ENCODE measurements at places on chromosomes 6 and 20.

GRCh38 chr6:7879579-7879978 is 31.0 kb downstream of the TXNDC5 start:
- H3K4me1 ChIP-seq: no peaks in the 10 kb centered on the region
- H3K36me3 ChIP-seq: peaks cover 25% of the 10 kb centered on the region
- no peak for DNase-seq
- no peak overlapping the region for H3K27ac ChIP-seq
- H3K4me3 ChIP-seq: no peak overlapping the region

DNA sequence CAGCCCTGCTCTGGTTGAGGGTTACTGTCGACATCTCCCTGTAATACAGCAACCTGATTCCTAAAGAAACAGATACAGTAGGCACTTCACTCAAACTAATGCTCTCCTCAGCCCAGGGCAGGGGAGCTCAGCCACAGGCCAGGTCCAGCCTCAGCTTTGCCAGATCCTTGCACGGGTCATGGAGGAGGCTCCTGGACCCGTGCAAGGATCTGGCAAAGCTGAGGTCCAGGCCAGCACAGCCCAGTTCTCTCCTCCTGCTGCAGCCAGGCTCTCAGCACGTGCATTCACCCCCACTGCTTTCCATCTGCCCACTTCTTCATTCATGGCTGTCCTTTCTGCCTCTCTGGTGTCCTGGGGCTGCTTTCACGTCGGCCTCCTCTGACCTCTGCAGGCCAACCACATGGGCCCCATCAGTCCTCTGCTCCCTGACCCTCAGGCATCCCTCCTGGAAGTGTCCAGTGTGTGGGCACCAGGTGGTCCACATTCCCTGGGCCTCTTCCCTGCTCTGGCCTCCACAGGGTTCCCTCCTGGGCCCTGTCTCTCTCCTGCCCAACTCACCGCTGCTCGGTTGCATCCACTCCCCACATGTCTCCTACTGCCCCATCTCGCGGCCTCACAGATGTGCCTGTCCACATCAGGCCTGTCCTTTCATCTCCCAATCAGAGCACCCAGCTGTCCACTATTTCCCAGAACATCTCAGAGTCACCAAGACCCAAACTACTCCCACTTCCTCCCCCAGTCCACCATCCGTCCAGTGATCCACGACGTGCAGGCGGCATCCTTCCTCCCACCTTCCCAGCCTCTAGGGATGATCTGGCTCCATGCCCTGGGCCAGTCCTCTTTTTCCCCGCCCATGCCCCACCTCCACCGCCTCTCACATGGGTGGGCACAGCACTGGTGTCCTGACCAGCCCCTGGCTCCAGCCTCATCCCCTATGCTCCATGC is 11.8 kb upstream of the CD93 start:
- no peaks in the 10 kb centered on the region for H3K27me3 ChIP-seq
- no peak for DNase-seq
- no peaks in the 10 kb centered on the region for H3K36me3 ChIP-seq
- no peak overlapping the region for H3K4me3 ChIP-seq
- H3K4me1 ChIP-seq: no peaks in the 10 kb centered on the region

GRCh38 chr6:132131758-132132157 is 180.6 kb upstream of the CCN2 start:
- no peak overlapping the region for H3K4me3 ChIP-seq
- no peak overlapping the region for H3K27ac ChIP-seq
- H3K27me3 ChIP-seq: no peaks in the 10 kb centered on the region
- no peaks in the 10 kb centered on the region for H3K36me3 ChIP-seq

GRCh38 chr6:139161817-139162284 is 27.0 kb downstream of the HECA start:
- no peaks in the 10 kb centered on the region for H3K4me1 ChIP-seq
- no peak overlapping the region for H3K27ac ChIP-seq
- H3K4me3 ChIP-seq: no peak overlapping the region
- H3K36me3 ChIP-seq: peaks cover 3% of the 10 kb centered on the region
- peaks cover 2% of the 10 kb centered on the region for H3K27me3 ChIP-seq

GRCh38 chr6:13494137-13494536 is 6.7 kb upstream of the GFOD1 start:
- H3K27ac ChIP-seq: no peak overlapping the region
- H3K36me3 ChIP-seq: no peaks in the 10 kb centered on the region
- H3K4me1 ChIP-seq: peaks cover 5% of the 10 kb centered on the region
- H3K27me3 ChIP-seq: peaks cover 10% of the 10 kb centered on the region
- DNase-seq: no peak
- no peak overlapping the region for H3K4me3 ChIP-seq
